ENCODE measurements at places on chromosomes 7 and 10.

- DNase-seq = peak; percentile 5
Observed at GRCh38 chr10:93541402-93542357, 24.8 kb upstream of the FFAR4 start.

GRCh38 chr10:69645296-69646184, 15.5 kb downstream of the FAM241B start:
- DNase-seq = no peak

- no peak for DNase-seq
Observed at GRCh38 chr10:71957546-71958275, 6.5 kb upstream of the CHST3 start.

DNA sequence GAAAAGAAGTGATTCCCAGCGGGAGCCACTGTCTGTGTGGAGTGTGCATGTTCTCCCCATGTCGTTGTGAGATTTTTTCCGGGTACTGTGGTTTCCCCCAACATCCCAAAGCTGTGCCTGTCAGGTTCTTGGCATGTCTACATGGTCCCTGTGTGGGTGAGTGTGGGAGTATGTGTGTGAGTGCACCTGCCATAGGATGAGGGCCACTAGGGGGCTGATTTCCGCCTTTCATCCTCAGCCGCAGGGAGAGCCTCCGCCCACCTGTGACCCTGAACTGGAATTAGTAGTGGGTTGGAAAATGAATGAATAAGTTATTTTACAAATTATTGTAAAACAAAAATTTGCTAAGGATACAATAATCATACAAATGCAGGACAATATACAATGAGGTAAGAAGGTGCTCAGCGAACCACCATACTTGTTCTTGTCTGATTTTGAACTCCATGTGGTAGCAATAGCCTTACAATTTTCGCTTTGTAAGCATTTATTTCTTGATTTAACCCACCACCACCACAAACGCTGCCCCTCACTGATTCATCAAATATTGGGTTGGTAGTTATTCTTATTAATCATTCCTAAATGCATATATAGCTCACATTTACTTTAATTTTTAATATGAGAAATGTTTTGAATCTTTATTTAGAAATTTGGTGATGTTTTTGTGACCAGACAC, 641.2 kb upstream of the VSTM2A start:
- no peak for DNase-seq

DNA sequence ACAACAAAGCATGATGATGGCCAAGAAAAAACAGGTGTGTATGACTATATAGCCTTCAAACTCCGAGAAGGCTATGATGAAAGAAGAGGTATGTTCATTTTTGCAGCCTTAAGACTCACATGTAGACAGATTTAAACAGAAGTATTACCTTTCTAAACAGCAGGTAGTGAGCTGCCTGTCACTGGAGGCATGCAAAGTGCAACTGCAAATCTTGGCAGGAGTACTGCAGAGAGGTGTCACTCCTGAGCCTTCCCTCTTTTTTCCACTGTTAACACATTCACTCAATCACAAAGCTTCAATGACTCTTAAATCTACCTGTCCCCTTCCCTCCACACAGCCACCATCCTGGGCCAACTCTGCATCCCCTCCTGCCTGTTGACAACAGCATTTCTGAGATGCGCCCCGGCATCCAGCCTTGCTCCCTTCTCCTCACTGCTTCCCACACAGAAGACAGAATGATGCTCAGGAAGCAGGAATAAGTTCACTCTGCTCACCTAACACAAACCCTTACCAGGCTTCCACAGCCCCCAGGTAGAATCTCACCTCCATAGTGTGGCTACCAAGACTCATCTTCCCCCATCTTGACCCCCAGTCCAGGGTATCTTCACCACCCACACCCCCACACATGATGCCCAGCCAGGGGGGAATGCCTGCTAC, 161.9 kb upstream of the ZMIZ1 start:
- no peak for DNase-seq

GRCh38 chr7:115731796-115732471, 298.6 kb downstream of the TFEC start:
- no peak for DNase-seq

DNA sequence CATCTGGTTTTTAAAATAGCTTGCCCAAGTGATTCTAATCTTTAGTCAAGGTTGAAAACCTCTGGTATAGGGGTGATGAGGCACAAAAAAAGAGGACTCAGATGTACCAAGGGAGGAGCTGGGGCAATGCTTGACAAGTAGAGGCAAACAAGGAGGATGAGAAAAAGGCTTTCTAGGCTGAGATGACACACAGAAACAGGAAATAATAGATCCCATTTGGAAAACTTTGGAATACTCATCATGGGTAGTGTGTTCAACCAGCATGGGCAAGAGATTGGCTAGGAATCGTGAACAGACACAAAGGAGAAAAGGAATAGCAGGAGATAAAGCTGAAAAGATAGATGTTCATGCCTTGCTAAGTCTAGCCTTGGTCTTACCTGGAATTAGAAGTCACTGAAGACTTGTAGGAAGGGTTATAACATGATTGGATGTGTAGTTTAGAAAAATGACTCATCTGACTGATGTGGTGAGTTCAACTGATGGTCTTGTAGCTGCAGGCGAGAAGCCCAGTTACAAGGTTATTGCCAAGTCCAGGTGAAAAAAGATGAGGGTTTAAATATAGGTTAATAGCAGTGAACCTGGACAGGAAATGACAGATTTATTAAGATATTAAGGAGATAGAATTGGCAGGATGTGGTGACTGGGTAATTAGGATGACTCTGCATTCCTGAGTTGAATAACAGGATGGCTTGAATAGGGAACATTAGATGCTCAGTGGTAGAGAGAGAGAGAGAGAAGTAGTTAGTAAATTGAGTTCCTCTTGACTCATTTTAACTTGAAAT, 214.0 kb upstream of the LRGUK start:
- DNase-seq = no peak

- DNase-seq = no peak
Observed at GRCh38 chr7:156764016-156764669, 123.6 kb downstream of the RNF32 start.

DNA sequence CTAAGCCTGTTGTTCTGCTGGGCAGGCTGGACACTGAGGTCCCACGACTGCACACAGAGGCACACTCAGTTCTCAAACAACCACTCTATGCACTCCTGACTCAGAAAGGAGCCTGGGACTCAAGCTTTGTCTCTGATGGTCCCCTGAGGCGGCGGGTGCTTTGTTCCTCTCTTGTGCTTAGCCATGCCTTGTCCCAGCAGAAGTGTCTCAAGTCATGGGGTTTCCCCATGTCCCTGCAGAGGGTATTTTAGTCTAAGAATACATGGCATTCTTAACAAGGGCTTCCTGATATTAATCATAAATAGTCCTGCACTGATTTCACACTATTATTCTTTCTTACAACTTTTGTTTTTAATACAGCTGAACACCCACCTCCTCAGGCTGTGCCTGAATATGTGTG, 72.5 kb downstream of the CXCL12 start:
- DNase-seq = no peak

GRCh38 chr10:83517456-83517855, 621.9 kb upstream of the GHITM start:
- DNase-seq = no peak

- DNase-seq = peak; percentile 92
Observed at GRCh38 chr7:150448789-150449147, 1.7 kb upstream of the GIMAP8 start.

DNA sequence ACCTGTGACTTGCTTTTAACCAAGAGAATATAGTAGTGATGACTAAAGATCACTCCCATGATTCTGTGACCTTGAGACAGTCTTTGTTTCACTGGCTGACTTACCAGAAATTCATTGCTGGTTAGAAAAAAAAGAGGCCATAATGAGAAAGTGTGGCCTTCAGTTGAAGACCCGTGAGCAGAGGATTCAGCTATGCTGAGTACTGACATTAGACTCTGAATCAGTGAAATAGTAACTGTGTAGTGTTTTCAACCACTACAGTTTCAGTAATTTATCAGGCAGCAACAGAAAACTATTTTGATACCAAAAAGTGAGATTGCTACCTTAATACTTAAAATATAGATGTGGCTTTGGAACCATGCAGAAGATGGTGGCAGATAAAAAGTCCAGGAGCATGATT, 298.0 kb upstream of the KCND2 start:
- DNase-seq = no peak

DNA sequence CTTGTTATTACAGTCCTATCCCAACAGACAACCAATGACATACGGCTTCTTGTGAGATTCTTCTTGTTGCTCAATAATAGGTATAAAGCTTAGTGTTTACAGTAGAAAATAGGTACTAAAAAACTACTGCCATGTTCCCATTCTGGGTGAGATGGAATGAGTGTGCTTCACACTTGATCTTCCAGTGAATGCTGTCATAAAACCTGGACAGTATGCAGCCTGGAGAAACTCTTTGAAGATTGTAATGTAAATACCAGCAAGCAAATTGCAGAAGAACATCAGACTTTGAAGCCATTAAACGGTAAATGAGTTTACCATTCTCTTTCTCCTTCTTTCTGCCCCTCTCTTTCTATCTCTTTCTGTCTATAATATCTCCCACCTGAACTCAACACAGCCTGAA, 663.7 kb upstream of the COBL start:
- DNase-seq = no peak

DNA sequence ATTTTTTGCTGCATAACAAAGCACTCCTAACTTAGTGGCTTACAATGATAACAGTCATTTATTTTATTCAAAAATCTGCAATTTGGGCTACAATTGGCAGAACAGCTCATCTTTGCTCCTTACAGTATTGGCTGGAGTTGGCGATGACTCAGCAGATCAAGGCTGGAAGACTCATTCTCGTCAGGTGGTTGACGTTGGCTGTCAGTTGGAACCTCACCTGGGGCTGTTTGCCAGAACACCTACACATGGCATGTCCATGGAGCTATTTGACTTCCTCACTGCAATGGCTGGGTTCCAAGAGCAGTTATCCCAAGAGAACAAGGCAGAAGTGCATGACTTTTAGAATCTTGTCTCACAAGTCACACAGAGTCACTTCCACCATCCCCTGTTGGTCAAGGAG, 75.1 kb downstream of the NOD1 start:
- no peak for DNase-seq
